Esophagus mucosa (tissue), 1 donor: ENCODE measurements at places on chromosomes 7 and 10. TPM values are rescaled to one million over a fixed set of nuclear protein-coding genes. Genes with fewer than 3 reads are reported as not detected.

GRCh38 chr7:47730142-47730541 is 148.2 kb upstream of the TNS3 start:
- no peak for ATAC-seq

GRCh38 chr7:98881561-98882315 is 3.4 kb downstream of the TRRAP start:
- peak; percentile 78 for ATAC-seq

- no peak for ATAC-seq
These were observed 43.4 kb upstream of the LYZL1 start for GRCh38 chr10:29245476-29245875.

Gene CYP2C8
- 0.20 TPM for total RNA-seq
